H9 (cell line): ENCODE measurements at places on chromosomes 16 and 17. TPM values are rescaled to one million over a fixed set of nuclear protein-coding genes. Genes with fewer than 3 reads are reported as not detected.

GRCh38 chr17:7046127-7046724 is 2.3 kb upstream of the SLC16A11 start:
- H3K4me1 ChIP-seq = no peaks in the 10 kb centered on the region
- no peak overlapping the region for H3K27ac ChIP-seq
- DNase-seq = peak; percentile 81
- H3K36me3 ChIP-seq = no peaks in the 10 kb centered on the region

- H3K4me3 ChIP-seq = no peak overlapping the region
- H3K4me1 ChIP-seq = peaks cover 3% of the 10 kb centered on the region; the same call in 1 of the 2 replicates
- no peaks in the 10 kb centered on the region for H3K36me3 ChIP-seq
- H3K27me3 ChIP-seq = no peaks in the 10 kb centered on the region; the same call in 1 of the 2 replicates
- DNase-seq = no peak
These were observed 7.2 kb upstream of the MYCBPAP start for GRCh38 chr17:50501054-50501453.

DNA sequence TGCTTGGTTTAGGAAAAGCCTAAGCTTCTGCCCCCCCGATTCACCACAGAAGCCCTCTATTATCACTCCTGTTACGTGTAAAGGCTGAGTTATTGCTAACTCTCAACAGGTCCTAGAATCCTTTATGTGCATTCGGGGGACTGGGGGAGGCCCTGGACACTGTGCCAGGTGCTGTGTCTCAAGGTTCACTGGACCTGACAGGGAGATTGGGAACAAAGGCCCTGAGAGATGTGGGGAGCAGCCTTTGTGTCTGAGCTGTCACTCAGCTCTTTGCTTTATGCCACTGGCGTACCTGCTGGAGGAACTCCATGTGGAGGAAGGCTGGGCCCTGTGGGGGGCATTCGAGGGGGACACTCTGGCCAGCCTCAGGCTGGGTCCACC is 65.9 kb downstream of the METRNL start:
- no peak for DNase-seq
- no peak overlapping the region for H3K4me3 ChIP-seq
- H3K27me3 ChIP-seq = no peaks in the 10 kb centered on the region

Gene WFDC1
- 0.24 and 0.29 TPM in 2 replicates for total RNA-seq

DNA sequence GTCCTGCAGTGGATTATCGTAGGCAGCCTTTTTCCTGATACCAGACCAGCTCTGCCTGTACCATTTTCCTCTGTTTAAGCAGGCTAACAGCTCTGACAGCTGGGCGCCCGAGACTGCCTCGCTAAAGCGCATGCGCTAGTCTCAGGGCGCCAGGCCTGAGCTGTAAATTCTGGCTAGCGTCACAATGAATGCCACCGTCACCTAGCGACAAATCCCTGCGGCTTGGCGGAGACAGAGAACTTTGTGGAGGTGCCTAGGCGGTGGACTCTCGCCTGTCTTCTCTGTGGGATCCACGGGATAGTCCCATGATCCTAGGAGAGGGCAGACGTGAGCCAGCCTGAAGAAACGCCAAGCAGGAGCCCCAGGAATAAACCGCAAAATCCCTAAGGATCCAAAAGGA is 573.9 kb downstream of the KCNJ18 start:
- peaks cover 12% of the 10 kb centered on the region for H3K36me3 ChIP-seq
- no peak overlapping the region for H3K4me3 ChIP-seq
- DNase-seq = no peak
- no peaks in the 10 kb centered on the region for H3K27me3 ChIP-seq
- no peak overlapping the region for H3K27ac ChIP-seq
- H3K4me1 ChIP-seq = no peaks in the 10 kb centered on the region

DNA sequence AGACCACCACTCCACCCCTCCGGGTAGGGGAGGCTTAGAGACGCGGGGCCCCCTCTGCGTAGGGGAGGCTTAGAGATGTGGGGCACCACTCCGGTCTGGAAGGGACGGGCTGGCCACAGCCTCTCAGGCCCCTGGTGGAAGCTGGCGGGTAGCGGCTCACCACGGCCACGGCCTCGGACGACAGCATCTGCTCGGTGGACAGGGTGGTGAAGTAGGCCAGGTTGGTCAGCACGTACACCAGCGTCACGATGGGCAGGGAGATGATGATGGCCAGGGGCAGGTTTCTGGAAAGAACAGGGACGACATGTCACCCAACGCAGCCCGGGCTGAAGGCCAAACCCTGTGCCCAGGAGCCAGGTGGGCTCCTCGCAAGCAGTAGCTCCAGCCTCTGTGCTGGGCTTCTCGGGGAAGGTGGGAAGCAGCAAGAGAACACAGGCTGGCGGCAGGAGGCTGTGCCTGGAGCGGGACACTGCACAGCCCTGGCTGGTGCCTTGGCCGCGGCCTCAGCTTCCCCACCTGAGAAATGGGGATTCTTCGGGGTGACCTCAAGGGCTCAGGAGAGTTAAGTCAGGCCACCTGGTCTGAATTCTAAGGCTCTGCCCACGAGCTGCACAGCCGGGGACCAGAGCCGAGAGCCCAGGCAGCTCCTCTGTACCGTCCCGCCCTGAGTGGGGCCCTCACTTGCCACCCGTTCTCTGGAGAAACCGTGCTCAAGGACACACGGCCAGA is 29.6 kb downstream of the SLC7A5 start:
- no peaks in the 10 kb centered on the region for H3K27me3 ChIP-seq
- no peak overlapping the region for H3K4me3 ChIP-seq
- no peak overlapping the region for H3K27ac ChIP-seq
- H3K36me3 ChIP-seq = peaks cover 41% of the 10 kb centered on the region

DNA sequence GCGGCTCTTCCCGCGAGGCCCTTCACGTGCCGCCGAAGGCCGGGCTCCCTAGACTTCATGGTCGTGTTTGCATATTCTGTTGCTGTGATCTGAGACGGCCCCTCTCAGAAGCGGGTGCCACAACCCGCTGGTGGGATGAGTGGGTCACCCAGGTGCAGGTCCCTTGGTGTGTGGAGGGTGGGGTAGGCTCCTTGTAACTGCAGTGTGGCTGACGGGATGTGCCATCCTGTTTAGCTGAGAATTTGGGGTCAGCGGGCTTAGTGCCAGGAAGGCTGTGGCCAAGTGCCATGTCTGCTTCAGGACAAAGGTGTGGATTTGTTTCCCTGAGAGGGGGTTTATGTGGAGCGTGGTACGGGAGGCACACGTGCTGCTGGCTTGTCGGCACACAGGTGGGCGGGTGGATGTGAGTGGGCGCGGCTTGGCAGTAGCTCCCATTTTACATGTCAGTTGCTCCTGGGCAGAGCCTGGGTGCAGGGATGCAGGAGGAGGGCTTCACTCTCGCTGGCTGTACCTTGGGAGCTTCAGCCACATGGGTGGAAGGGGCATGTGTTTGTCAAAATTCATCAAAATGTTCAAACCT is 9.2 kb upstream of the WFIKKN1 start:
- H3K4me1 ChIP-seq = no peaks in the 10 kb centered on the region; the same call in 1 of the 2 replicates
- H3K4me3 ChIP-seq = no peak overlapping the region; the same call in 2 of the 3 replicates
- no peaks in the 10 kb centered on the region for H3K36me3 ChIP-seq
- H3K27me3 ChIP-seq = no peaks in the 10 kb centered on the region
- no peak for DNase-seq
